ENCODE measurements at places on chromosomes 2 and 18.

GRCh38 chr2:234481301-234481700 lies 15.6 kb downstream of the ARL4C start:
- H3K27ac ChIP-seq, result no peak overlapping the region
- H3K4me3 ChIP-seq, result no peak overlapping the region
- no peaks in the 10 kb centered on the region for H3K27me3 ChIP-seq
- H3K4me1 ChIP-seq, result no peaks in the 10 kb centered on the region

DNA sequence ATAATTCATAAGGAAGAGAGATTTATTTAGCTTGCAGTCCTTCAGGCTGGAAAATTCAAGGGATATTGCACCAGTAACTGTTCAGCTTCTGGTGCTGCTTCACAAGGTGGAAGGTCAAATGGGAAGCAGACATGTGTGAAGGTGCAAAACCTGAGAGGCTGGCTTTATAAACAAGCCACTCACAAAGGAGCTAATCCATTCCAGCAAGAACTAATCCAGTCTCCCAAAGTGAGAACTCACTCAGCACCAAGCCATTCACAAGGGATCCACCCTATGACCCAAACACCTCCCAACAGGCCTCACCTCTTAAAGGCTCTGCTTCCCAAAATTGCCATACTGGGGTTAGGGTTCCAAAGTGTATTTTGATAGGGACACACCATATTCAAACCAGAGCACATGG lies 1018.4 kb upstream of the ACVR2A start:
- H3K4me1 ChIP-seq, result no peaks in the 10 kb centered on the region
- DNase-seq, result no peak
- no peak overlapping the region for H3K4me3 ChIP-seq
- no peaks in the 10 kb centered on the region for H3K27me3 ChIP-seq
- no peaks in the 10 kb centered on the region for H3K36me3 ChIP-seq

DNA sequence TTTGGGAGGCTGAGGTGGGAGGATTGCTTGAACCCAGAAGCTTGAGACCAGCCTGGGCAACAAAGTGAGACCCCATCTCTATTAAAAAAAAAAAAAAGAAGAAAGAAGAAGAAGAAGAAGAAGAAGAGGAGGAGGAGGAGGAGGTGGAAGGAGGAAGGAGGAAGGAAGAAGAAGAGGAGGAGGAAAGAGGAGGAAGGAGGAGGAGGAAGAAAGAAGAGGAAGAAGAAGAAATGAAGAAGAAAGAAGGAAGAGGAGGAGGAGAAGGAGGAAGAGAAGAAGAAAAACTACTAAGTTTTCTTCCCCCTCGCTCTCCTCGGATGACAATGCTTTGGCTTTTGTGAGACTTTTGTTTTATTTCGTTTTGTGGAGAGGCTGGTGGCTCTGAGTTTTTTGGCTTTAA lies 30.1 kb upstream of the EFHD1 start:
- DNase-seq, result no peak
- no peaks in the 10 kb centered on the region for H3K36me3 ChIP-seq

GRCh38 chr18:67961701-67962440 lies 445.4 kb upstream of the DSEL start:
- DNase-seq, result no peak
- H3K4me1 ChIP-seq, result no peaks in the 10 kb centered on the region
- no peak overlapping the region for H3K27ac ChIP-seq
- H3K36me3 ChIP-seq, result no peaks in the 10 kb centered on the region

- H3K4me1 ChIP-seq, result peaks cover 60% of the 10 kb centered on the region
- peak; percentile 50 for DNase-seq
- no peaks in the 10 kb centered on the region for H3K27me3 ChIP-seq
- H3K27ac ChIP-seq, result peak overlapping the region; percentile 34
Measured at GRCh38 chr18:26185267-26185666, 41.0 kb upstream of the TAF4B start.

Data from Karpas-422 (cell line).